ENCODE measurements at places on chromosomes 5 and 9.

DNA sequence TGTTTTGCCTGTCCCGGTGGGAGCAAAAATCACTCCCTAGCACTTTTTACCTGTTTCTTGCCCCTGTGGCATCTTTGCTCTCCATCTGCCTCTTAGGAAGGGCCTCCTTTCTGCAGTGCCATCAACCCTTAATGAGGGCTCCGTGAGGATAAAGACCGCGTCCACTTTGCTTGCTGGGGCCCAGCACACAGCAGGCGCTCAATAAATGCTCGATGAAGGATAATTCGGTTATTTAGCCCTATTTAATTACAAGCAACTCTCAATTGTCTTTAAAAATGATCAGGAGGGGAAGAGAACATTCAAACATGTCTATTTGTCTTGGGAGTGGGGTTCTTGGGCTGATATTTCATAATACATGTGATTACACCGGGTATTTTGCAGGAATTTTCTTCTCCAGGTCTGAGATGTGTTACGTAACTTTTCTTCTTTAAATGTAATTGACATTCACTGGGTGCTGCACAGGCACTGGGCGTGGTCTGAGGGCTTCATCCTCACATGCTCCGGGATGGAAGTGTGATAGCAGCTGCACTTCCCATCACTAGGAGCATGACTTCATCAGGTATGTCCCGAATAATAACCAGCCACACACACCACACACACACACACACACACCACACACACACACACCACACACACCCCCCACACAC lies 19.8 kb upstream of the NTNG2 start:
- DNase-seq: no peak

- DNase-seq: peak; percentile 91
Measured at GRCh38 chr9:35732185-35732799, at the start of the genes CREB3 and TLN1. CREB3 (plus strand) TSS chr9:35732666; CDS start chr9:35732773, 107 bp downstream. TLN1 (minus strand) TSS chr9:35732195; CDS start chr9:35725694, 6,501 bp downstream.

DNA sequence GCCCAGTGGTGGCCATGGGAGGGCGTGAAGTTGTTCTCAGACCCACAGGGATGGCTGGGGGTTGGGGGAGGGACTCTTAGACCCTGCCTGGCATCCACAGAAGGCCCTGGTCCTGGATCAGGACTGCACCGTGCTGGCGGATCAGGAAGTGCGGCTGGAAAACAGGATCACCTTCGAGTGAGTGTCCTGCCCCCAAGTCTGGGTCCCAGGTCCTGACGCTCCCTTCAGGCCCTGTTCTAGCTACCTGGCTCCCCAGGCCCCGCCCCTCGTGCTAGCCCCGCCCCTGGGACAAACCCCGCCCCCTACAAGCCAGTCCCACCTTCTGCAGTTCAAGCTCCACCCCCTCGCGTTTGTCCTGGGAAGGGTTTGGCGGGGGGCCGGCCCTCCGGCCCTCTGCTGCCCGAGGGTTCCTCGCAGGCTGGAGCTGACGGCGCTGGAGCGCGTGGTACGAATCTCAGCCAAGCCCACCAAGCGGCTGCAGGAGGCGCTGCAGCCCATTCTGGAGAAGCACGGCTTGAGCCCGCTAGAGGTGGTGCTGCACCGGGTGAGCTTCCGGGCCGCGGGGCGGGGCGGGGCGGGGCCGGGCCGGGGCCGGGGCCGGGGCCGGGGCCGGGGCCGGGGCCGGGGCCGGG lies 12.9 kb downstream of the RGS14 start:
- DNase-seq: no peak

DNA sequence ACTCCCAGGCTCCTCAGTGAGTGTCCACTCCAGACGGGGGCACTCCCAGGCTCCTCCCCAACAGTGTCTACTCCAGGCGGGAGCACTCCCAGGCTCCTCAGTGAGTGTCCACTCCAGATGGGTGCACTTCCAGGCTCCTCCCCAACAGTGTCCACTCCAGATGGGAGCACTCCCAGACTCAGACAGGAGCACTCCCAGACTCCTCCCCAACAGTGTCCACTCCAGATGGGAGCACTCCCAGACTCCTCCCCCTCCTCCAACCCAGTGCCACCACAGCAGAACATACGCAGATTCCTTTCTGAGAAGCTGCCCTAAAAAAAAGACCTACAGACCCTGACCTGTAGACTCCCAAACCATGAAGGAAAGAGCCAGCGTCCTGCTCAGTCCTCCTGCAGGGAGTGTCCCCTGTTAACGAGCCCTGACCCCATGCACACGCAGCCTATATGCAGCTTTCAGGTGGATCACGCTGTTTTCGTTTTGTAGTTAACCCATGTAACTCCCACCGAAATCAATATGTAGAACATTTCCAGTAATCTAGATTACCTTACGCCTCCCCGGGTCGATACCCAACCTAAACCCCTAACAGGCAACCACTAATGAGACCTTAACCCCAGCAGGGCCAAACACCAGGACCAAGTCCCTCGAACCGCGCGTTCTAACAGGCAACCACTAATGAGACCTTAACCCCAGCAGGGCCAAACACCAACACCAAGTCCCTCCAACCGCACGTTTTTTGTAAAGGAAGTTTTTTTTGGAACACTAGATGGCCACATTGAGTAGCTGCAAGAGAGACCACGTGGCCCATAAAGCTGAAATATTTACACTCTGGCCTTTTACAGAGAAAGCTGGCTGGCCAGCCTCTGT lies 15.7 kb downstream of the PNPLA7 start:
- DNase-seq: no peak

DNA sequence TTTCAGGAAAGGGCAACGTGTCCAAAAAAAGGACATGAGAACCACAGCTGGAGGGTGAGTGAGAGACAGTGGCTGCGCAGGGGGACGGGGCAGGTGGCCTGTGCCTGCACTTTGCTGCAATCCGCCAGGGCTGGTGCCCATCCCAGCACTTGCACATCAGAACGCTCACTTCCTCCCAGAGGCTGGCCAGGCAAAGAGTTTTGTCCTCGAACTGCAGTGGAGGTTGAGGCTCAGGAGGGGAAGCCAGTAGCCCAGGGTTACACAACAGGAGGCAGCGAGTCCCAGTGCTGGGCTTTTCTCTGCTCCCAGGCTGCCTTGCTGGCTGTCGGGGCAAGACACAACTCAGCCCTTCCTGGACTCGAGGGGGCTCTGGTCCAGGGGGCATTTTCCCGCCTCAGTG lies 33.1 kb downstream of the CRB2 start:
- DNase-seq: no peak

DNA sequence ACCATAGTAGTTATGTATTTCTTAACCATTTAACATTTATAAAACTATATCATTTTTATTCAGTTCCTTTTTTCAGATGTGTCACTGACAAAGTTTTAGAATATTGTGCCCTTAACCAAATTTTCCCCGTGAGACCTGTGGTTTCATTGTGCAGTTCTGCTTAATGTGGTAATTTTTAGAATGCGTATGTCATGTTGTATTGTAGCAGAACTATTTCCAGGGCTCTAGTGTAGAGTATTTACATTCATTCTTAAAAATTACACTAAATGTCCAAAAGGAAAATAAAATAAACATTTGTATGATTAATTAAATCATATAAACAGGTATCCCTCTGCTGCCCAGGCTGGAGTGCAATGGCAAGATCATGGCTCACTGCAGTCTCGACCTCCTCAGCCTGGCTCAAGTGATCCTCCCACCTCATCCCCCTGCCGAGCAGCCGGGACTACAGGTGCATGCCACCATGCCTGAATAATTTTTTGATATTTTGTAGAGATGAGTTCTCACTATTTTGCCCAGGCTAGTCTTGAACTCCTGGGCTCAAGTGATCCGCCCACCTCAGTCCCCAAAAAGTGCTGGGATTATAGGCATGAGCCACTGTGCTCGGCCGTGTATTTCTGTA lies 15.4 kb downstream of the SERINC5 start:
- no peak for DNase-seq

DNA sequence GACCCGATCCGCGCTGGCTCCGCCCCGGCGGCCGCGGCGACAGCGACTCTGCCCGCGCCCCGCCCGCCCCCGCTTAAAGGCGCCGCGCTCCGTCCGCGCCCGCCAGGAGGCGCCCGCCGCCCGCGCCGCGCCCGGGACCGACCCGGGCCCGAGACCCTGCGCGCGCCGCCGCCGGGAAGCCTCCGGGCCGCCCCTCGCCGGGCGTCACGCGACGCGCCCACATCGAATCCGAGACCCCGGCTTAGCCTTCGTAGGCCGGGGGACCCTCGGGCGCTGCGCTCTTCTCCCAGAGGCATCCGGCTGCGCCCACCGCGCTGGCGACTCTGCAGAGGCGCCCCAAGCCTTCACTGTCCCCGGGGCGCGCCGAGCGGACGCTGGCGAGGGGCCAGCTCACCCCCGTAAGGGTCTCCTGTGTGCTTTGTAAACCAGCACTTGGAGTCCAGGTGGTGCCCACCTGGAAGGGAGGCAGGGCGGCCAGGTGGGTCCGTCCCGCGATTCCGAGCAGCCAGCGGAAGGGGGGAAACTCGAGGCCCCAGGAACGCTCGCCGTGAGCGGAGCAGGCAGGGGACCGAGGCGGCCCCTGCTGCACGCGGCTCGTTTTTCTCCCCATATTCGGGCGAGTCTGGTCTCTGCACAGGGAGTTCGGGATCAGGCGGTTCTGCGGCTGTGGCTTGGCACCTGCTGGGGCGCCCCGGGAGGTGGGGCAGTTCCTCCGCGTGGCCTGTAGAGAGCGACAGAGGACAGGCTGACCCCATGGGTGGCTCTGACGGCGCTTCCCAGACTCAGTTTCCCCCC lies 423 bp upstream of the ABCA2 start:
- DNase-seq: no peak

DNA sequence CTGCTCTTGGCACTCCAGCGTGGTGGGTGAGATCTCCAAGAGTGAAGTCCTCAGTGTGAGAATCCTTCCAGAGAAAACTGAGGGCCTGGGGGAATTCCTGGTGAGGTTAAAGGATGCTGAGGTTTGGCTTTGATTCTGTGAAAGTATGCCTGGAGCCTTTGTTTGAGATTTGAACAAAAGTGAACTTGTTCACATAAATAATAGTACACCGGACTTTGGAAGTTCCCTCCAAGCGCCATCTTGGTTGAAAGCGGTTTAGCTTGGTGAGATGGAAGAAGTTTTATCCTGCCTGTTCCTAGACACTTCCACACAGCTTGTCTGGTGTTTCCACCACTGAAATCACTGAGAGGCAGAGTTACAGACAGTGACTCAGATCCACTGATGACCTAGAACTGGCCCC lies 286.4 kb downstream of the NTRK2 start:
- no peak for DNase-seq

GRCh38 chr9:109496841-109497225 lies 1.3 kb downstream of the PTPN3 start:
- DNase-seq: no peak

DNA sequence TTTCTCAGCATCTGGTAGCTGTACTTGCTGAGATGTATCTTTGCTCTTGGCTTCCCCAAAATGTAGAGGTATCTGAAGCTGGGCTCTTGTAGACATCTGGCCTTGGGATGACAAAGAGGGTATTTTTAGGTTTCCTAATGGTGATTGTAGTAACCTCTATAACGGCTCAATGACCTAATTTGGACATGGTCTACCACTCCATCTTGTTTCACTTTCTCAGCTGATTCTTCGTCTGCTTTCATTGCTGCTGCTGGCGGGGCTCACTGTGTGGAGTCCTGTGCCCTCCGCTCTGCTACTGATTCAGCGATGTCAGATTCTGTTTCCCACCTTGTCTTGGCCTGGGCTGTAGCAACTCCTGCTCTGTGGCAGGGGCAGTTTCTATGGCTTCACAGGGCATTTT lies 12.7 kb upstream of the MARCHF11 start:
- DNase-seq: no peak

GRCh38 chr5:73214996-73215395 lies 42.0 kb downstream of the TMEM174 start:
- DNase-seq: no peak

- no peak for DNase-seq
Measured at GRCh38 chr5:159032656-159033350, 66.9 kb downstream of the EBF1 start.

DNA sequence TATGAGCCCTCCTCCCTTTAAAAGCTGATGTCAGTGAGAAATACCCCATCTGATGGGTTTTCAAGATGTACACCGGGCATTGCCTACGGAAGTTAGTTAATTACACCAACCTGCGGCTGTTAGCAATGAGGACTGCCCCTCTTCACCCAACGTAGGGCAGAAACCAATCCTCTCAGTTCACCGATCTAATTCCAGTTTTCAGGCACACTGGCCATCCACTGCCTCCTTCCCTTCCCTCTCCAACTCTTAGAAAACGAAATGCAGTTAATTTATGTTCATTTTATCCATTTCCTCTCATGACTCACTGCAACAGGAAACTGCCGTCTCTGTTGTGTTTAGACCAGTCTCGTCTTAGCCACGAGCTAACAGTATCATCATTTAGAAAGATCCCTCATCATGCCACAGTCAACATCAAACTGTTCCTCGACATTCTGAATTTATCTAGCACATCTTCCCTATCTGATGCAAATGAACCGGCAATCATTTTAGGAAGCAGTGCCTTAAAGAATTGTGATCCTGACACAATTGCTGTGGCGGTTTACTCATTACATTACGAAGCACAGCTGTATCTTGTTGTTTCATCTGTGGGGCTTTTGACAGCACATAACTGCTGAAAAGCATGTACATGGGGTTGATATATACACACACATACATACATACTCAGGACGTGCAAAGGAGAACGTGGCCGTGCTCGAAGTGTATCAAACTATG lies 168.6 kb downstream of the EFNA5 start:
- DNase-seq: no peak

GRCh38 chr5:93395010-93395409 lies 186.0 kb downstream of the NR2F1-AS1 start:
- DNase-seq: no peak

- no peak for DNase-seq
Measured at GRCh38 chr9:38338342-38339018, 54.0 kb upstream of the ALDH1B1 start.

- no peak for DNase-seq
Measured at GRCh38 chr9:93319301-93319991, 132.0 kb upstream of the FAM120A start.

DNA sequence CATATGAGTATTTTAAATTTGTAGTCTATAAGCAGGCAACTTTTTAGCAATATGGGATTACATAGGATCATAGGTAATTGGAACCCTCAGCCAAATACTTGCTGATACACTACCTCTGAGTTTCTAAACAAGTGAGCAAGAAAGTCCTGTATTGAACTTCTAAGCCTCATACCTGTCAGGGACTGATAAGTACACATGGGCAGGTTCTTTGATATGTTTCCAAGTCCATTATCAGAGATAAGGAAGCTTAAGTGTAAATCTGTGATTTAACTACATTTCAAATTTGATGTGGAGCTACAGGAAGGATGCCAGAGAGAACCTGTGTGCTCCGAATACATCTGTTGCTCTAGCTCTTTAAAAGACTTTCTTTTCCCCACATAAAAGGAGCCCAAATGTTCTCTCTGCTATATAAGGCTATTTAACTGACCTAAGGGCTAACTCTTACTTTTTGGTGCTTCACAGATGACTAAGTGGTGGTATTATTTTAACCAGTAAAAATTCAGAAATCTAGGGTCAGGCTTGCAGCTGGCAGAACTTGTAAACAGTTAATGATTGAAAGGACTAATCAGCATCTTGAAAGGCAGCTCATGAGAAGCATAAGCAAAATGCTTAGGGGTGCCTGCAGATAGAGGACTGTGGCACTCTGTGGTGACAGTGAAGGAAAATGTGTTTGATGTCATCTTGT lies 228.6 kb downstream of the NR3C1 start:
- no peak for DNase-seq

DNA sequence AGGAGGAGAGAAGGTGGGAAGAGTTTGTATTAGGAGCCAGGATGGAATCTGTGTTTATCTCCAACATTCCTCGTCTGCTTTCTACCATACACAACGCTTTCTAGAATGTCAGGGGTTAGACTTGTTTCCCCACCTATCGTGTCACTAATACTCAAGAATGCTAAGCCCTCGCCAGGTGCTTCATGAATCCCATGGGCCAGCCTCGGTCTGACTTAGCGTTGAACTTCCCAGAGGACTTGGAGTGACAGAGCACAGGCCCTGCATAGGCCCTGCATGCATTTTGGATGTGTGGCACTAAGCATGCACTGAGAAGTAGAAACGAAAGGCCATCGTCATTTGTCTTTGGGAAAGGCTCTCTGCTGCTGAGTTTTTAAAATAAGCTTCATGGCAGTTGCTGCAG lies 328.7 kb downstream of the NSG2 start:
- DNase-seq: no peak

Measured in stimulated activated CD4-positive, alpha-beta T cell treated with anti-CD3 and anti-CD28 coated beads, TNF-alpha, amount 100 ng/mL, for 4 hours (primary cell).